Cerebellar nuclear complex (tissue), 1 donor: ENCODE measurements at places on chromosomes 12 and 14.

GRCh38 chr12:45585522-45586230 is 143.8 kb upstream of the ARID2 start:
- no peak for DNase-seq

GRCh38 chr12:123867141-123867540 is 105.0 kb downstream of the DNAH10 start:
- no peak for DNase-seq

GRCh38 chr12:63978519-63978918 is 134.0 kb downstream of the SRGAP1 start:
- DNase-seq, result no peak

DNA sequence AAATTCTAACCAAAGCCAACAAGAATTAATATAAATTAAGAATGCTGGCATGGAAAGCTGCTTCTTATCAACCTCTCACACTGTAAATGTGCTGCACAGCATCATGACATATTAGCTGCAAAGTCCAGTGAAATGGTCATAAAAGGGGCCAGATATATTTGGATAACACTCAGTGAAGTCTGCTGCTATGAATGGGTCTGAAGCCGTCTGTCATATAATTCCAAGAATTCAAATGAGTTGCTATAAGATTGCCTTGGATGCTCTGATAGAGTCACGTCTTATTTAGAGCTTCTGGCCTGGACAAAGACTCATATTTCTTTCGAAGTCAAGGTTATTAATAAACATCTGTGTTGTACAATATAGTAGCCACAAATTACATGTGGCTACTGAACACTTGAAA is 54.3 kb upstream of the OVCH1 start:
- DNase-seq, result no peak

- no peak for DNase-seq
Measured at GRCh38 chr14:103232031-103232808, 101.8 kb upstream of the EIF5 start.

GRCh38 chr12:1022032-1022970 is 31.3 kb downstream of the ERC1 start:
- DNase-seq, result no peak

DNA sequence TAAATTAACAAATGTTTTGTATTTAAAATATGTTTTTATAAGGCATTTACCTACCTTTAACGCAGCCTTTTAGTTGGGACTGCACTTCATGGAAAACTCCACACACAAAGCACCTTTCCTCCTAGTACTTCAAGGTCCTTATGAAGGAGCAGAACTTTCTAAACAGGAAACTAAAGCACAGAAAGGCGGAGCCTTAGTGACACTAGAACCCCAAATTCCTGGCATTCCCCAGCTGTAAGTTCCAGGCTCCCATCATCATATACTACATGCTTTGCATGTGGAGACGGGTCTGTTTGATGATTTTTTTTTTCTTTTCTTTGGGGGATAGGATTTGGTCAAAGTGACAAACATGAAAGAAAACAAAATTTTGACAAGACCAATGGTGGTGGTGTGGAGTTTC is 39.5 kb downstream of the STXBP6 start:
- no peak for DNase-seq

GRCh38 chr14:93092606-93093556 is 22.8 kb downstream of the ITPK1 start:
- no peak for DNase-seq

- no peak for DNase-seq
Measured at GRCh38 chr12:118271183-118271582, 101.5 kb downstream of the TAOK3 start.

- no peak for DNase-seq
Measured at GRCh38 chr14:77045238-77046162, 17.0 kb upstream of the IRF2BPL start.

DNA sequence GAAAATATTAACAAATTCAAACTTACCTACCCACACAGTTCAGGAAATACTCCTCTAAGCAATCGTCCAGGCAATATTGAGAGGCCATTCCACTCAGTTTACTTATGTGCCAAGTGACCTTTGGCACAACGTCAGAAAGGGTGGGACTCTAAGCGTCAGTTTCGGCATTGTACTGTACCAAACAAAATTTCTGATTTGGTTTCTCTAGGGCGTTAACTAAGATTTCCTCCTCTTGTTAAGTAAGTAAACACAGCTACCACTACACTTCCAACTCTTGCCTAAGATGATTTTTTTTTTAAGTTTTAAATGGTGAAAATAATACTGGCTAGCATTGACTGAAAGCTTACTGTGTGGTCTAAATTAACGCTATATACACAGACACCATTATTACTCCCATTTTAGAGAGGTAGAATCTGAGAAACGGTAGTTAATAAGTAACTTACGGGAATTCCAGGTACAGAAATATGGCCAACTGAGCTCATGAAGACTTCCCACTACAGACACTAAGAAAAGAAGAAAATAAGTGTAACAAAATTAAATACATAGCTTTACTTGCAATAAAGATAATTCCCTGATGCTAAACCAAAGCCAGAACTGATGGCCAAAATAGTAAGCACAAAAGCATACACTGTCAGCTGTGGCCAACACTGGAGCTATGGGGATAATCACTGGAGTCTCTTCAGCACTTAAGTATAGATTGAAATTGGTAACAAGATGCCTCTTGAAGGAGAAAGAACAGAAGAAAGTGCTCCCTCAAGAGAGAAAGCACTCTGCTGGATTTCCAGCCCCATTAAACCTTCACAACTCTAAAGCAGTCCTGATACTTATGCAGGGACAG is 76.1 kb downstream of the EPS8 start:
- DNase-seq, result no peak

GRCh38 chr12:132600048-132601032 is 10.0 kb downstream of the LRCOL1 start:
- DNase-seq, result no peak
